Right renal pelvis (tissue), 4 donors: ENCODE measurements at places on chromosomes 16 and 17. TPM values are rescaled to one million over a fixed set of nuclear protein-coding genes. Genes with fewer than 3 reads are reported as not detected.

CPHXL2 gene
- polyA plus RNA-seq: 0.05 TPM

FAM20A gene
- 11.6 TPM for polyA plus RNA-seq

WNT9B gene
- 11.4 TPM for polyA plus RNA-seq

EVI2A gene
- 1.9 TPM for polyA plus RNA-seq

CDRT15L2 gene
- polyA plus RNA-seq: not detected

NPIPA3 gene
- polyA plus RNA-seq: 10.4 TPM

DNA sequence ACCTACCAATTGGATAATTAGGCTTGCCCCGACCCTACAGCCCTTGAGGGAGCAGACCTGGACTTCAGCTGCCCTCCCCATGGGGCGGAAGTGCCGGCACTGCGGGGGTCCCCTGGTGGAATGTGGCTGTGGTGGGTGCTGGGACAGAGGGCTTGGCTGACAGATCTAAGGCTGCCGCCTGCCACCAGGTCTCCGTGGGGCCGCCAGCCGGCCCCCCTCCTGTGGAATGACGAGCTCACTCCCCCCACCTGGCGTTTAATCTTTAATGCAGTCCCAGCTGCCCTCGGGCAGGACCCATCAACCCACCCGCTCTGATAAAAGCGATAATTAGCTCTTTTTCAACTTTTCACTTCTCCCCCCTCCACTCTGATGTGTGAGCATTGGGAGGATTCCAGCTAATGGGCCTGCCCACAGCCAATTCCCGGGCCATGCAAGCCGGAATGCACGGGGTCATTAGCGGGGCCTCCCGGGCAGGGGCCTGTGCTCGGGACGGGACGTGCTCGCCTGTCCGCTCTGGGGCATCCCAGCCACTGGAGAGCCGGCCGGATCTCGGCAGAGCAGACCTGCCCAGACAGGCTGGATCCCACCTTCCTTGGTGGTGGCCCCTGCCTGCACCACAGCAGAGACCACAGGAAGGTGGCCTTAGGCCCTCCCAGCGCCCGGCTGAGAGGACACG lies 28.3 kb upstream of the GOSR2 start:
- DNase-seq: no peak

DNA sequence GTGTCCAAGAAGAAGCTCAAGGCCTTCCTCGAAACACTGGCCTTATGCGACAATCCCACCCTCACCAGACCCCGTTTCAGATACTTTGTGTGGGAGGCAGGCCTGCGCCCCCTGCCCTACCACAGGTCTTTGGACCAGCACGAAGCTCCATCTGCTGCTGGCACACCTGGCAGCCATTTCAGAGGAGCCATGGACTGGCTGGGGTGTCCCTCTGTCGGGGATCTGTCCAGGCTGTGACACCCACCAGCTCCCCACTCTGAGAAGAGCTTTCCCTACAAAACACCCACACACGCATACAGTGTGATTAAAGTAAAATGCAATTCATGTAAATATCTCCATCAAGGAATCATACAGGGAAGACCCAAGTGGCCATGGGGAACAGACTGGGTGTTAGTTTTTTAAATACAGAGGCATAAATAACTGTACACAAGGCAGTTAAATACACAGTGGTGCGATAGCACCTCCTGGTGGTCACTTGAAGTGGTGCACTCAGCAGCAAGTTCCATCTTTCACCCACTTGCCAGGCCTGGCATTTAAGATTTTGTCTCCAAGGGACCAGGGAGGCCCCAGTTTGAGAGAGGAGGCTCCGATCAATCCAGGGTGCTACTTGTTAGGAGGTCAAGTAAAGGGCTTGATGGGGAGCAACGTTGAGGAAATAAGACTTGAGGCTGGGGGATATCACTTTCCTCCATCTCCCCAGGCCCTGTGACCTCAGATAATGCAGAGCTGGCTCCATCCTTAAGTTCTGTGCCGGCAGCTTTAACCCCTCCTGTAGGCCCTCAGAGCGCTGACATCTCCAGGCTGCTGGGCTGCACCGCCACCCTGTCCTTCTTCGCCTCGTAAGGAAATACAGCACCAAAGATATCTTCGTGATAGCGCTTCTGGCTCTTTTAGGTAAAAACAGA lies 43.6 kb downstream of the NOS2 start:
- DNase-seq: no peak

DNA sequence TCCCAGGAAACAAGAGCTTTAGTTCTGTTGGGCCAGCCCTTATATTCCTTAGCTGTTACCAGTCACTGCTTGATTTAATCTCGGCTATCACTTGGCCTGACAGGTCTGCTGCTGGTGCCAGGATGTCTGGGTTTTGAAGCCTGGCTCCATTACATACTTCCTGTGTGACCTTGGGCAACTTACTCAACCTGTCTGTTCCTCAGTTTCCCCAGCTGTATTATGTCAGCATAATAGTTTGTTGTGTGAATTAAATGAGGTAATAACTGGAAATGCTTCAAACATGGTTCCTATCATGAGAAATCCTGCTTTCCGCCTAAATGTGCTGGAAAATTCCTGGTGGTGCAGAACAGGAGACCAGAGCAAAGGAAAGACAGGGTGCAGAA lies 50.6 kb upstream of the STH start:
- no peak for DNase-seq

- DNase-seq: no peak
These were observed 50.5 kb downstream of the CBFA2T3 start for GRCh38 chr16:88926374-88926990.

DNA sequence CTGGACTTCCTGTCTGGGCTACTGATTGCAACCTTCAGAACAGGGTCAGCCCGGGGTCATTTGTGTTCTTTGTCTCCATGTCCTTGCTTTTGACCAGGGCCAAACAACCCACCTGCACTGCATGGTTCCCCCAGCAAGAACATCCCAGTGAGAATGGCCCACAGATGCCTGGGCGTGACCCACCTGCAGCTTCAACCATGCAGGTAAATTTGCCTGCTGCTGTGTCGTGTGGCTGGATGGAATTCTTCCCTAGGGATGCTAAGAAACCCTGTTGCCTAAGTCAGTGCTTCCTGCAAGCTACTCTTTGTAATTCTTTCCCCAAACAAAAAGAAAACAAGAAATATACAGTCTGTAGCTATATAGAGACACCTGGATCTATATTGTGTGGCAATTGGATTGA lies 12.5 kb downstream of the CDH13 start:
- no peak for DNase-seq

GRCh38 chr16:83113811-83114210 lies 487.0 kb downstream of the CDH13 start:
- DNase-seq: no peak

GRCh38 chr17:611202-611601 lies 103.4 kb downstream of the VPS53 start:
- no peak for DNase-seq

GRCh38 chr16:67396159-67397035 lies 3.1 kb upstream of the TPPP3 start:
- no peak for DNase-seq

DNA sequence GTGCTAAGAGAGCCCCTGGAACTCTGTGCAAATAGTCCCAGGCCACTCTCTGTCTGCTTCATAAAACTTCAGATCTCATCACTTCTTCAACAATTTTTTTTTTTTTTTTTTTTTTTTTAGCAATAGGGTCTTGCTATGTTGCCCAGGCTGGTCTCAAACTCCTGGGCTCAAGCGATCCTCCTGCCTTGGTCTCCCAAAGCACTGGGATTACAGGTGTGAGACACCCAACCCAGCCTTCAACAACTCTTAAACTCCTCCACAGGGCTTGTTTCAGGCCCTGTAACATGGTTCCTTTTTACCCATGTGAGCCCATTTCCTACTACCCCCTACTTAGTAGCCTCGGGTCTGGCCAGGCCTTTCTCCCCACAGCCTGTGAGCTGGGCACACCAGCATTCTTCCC lies 39.3 kb upstream of the ICAM2 start:
- no peak for DNase-seq

GRCh38 chr16:49458243-49458642 lies 84.6 kb downstream of the C16orf78 start:
- DNase-seq: no peak

DNA sequence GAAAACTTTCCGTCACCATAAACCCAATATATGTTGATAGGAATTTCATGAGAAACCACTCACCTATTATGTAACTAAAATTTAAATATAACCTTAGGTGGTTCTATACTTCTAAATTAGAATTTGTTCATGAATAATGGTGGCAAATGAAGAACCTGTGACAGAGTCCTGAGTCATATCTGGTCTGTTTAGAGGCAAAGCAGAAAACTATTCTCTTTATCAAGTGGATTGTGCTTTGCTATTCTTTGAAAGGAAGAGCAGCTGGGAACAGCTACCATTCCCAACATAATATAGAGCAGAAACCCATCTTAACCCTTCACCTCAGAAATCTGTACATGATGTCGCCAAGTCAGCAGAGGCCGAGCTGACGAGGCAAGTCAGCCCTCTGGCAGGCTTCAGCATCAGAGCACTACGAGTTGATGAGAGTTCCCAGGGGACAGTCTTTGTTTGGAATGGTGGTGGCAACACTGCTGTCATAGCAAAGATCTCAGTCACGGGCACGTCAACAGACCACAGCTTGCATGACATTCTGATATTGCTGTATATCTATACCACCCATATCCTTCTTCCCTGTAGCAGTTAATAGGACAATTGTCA lies 631.9 kb upstream of the CA10 start:
- no peak for DNase-seq
